Upper lobe of left lung (tissue), 6 donors: ENCODE measurements at places on chromosomes 12 and 14. TPM values are rescaled to one million over a fixed set of nuclear protein-coding genes. Genes with fewer than 3 reads are reported as not detected.
A peak's percentile ranks its signal among the peaks of the same experiment; 100 is the strongest.

- peaks cover 13% of the 10 kb centered on the region for H3K4me1 ChIP-seq
- no peaks in the 10 kb centered on the region for H3K27me3 ChIP-seq
- H3K27ac ChIP-seq, result peak overlapping the region; percentile 66
- no peak overlapping the region for H3K4me3 ChIP-seq
These were observed 21.7 kb upstream of the CTDSP2 start for GRCh38 chr12:57868221-57868620.

GRCh38 chr14:104895786-104896661, 28.7 kb upstream of the PLD4 start:
- peaks cover 3% of the 10 kb centered on the region for H3K36me3 ChIP-seq
- H3K27ac ChIP-seq, result no peak overlapping the region
- peak overlapping the region; percentile 17 for H3K4me3 ChIP-seq
- no peaks in the 10 kb centered on the region for H3K4me1 ChIP-seq

GRCh38 chr14:22767323-22767589, 768 bp downstream of the OXA1L start:
- peak overlapping the region; percentile 84 for H3K4me3 ChIP-seq
- H3K36me3 ChIP-seq, result peaks cover 35% of the 10 kb centered on the region
- no peak for DNase-seq
- H3K27ac ChIP-seq, result peak overlapping the region; percentile 89
- peaks cover 27% of the 10 kb centered on the region for H3K4me1 ChIP-seq

Gene PRB2
- not detected for total RNA-seq

- peaks cover 24% of the 10 kb centered on the region for H3K4me1 ChIP-seq
- H3K27me3 ChIP-seq, result no peaks in the 10 kb centered on the region
- no peak overlapping the region for H3K4me3 ChIP-seq
- no peaks in the 10 kb centered on the region for H3K36me3 ChIP-seq
- DNase-seq, result no peak
These were observed 36.1 kb upstream of the CDKN3 start for GRCh38 chr14:54360667-54361066.

Gene SSTR1
- under 0.01 TPM for total RNA-seq

GRCh38 chr12:111014547-111014946, 94.2 kb upstream of the MYL2 start:
- no peaks in the 10 kb centered on the region for H3K36me3 ChIP-seq
- no peak overlapping the region for H3K4me3 ChIP-seq
- no peaks in the 10 kb centered on the region for H3K27me3 ChIP-seq
- DNase-seq, result no peak
- H3K27ac ChIP-seq, result no peak overlapping the region

Gene SIRT4
- 4.3 TPM for total RNA-seq
